RPMI7951 (cell line): ENCODE measurements at places on chromosomes 16 and 17. TPM values are rescaled to one million over a fixed set of nuclear protein-coding genes. Genes with fewer than 3 reads are reported as not detected.

DNA sequence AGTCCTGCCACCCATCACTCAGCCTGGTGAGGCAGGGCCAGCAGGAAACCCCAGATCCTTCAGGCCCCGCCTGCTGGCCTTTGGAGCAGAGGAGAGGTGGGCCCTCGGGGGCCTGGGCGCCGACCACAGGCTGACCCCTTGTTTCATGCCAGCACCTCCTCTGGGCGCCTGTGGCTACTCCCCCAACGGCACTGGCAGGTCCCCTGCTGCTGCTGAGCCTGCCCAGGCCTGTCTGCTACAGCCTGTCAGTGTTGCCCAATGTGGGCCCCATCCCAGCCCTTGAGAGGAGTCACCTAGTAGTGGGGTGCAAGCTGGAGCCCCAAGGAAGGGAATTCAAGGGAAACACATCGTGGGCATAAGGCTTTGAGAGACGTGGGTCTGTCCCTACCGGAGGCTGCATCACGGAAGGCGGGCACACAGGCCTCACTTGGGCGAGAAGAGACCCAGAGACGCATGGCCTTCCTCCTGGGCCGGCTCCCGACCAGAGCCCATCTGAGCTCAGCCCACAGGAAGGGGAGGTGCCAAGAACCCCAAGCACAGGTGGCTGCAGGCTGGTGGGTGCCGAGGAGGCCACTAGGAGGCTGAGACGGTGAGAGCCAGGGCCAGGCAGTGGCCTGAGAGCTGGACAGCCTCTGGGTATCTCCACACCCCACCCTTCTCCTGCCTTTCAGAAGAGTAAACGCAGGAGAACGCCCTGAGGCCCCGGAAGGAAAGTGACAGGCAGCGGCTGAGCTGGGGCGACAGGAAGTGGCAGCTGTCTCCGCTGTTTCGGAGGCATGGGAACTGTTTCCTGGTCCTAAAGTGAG lies 8.0 kb upstream of the FASN start:
- peak; percentile 75 for DNase-seq

DNA sequence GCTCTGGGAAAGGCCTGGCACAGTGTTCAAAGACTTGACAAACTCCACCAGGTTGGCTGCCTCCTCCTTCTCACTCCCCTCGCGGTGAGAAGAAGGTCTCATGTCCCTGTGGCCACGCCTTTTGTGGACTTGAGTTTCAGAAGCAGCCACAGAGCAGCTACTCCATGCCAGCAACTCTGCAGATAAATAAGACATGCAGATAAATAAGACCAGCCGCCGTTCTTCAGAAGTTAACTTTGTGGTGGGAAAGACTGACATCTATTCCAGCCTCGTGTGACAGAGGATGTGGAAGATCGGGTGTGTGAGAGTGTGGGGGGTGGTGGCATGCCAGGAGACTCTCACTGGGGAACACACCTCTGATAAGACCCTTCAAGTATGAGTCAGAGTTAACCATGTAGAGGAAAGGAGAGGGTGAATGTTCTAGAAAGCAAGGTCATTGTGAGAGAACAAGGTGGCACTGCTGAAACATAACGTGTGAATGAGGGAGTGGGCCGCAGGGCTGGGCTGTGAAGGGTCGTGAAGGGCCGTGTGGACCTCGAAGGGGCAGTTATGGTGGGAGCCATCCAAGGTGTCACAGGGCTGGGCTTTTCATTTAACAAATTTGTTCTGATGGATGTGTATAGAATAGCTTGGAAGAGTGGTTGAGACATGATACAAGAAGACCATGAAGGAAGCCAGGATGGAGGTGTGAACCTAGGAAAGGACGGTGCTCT lies 830 bp downstream of the SPACA3 start:
- no peak for DNase-seq

DNA sequence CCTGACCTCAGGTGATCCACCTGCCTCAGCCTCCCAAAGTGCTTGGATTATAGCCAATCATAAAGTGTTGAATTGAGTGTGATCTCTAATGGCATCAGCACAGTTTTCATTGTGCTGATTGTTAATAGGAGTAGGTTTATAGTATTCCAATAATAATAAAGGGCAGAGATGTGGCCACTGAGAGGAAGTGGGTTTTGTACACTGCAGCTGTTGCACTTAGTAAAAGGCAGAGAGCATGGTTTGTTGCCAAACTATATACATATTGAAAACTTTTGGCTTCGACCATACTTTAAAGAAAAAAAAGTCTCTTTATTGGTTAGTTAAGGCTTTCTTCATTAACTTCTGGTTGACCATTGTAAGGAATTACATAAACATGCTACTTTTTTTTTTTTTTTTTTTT lies 185.9 kb downstream of the CDK5R1 start:
- no peak for DNase-seq

DNA sequence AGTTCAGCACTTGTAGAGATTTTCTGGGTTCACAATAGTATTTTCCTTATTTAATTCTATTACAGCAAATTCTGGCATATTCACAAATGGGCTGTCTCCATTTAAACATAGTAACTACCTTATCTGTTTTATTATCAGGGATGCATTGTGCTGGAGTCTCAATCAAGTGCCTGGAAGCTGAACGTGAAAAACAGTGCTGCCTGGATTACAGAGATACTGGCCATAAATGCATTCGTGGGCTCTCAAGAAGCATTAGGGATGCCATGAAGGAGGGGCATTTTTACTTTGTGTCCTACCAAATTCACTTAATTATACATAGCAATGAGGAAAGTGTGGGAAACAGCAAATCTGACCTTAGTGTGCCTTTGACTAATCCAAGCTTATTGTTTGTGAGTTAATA lies 184.6 kb downstream of the ABCC12 start:
- no peak for DNase-seq

GRCh38 chr17:19372011-19372370 lies 6.3 kb upstream of the MAPK7 start:
- no peak for DNase-seq

DNA sequence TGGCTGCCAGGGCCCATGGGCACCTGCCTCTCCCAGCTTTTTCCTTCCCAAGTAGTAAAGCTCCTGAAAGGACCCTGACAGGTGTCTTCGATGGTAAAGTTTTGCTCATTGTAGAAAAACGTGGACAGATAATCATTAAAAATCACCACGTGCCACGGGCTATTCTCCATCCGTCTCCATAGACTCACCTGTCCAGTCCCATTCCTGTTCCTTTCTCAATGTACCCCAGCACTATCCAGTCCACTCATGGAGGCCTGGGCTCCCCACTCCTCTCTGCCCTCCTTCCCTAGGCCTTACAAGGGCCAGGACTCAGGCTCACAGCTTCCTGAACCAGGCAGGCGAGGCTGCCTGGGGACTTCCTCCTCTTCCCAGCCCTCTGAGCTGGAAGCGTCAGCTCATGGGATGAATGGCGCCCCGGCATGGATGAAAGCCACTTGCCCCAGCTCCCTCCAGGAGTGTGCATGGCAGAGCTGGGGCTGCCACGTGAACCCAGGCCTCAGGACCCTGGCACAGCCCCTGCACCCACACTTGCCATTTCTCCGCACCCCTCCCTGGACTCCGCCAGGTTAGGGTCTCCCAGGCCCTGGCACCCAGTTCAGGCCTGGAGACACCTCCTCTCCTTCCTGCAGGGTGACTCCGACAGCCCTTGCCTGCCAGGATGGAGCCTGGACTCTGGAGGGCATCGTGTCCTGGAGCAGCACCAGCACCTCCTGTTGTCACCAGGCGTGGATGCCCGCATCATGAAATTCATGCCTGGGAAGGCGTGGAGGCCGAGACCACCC lies 8.8 kb downstream of the CTRB1 start:
- no peak for DNase-seq

DNA sequence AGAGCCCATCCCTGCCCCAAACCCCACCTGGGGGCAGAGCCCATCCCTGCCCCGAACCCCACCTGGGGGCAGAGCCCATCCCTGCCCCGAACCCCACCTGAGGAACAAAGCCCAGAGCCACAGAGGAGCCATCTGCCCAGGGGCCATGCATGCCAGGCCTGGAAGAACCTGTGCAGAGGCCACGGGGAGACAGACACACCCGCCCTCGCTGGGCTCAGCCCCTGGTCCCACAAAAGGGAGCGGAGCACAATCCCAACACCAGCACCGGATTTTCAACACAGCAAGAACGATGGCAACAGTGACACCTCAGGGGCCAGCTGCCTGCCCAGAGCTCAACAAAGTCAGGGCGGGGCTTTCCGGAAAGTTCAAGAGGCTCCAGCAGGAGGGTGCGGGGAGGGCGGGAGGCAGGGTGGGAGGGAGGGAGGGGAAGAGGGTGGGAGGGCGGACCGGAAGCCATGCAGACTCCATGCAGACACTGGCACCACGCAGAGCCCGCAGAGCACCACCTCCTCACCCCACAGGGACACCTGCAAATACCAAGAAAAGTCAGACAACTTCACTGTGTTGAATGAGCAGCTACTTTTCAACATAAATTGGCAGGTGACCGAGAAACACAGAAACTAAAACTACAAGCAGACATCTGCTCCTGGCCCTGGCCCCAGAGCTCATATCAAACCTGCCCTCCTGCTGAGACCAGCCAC lies 27.9 kb upstream of the C16orf95 start:
- no peak for DNase-seq

- peak; percentile 41 for DNase-seq
Observed at GRCh38 chr17:27390540-27390939, 65.7 kb upstream of the KSR1 start.

DNA sequence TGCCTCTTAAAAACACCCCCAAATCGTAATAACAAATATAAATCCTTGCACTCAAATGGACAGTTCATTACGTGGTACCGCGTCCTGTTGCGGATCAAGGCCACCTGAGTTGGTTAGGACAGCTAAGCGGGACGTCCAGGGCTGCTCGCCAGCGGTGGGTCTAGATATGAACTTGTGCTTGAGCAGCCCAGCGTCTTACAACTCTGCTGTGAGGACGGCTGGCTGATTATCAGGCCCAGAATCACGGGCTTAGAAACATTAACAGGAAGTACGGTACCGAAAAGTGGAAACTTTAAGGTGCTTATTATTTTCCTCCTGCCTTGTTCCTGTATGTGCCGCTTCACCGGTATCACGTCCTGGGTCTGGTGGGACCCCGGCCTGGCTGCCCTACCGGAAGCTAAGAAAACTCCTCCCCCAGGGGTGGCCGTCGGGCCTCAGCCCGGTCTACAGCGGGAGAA lies 832 bp upstream of the SRRM2 start:
- no peak for DNase-seq

- no peak for DNase-seq
Observed at GRCh38 chr16:10883004-10883403, 6.0 kb downstream of the CIITA start.

DNA sequence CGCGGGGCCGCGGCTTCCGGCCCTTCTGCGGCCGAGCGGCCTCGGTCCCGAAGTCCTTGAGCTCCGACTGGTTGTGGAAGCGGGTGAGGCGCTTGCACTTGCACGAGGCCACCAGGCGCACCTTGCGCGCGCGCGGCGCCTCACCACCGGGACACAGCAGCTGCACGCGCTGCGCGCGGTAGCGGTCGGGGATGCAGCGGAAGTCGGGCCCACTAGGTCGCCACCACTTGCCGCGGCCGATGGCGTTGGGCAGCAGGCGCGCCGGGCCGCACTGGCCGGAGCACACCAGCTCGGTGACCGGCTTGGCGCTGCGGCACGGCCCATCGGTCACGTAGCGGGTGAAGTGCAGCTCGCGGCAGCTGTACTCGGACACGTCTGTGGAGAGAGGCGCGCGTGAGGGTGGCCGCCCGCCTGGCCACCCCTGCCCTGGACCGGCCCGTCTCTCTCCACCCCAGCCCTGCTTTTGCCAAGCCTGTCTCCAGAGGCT lies 3.2 kb downstream of the SOST start:
- peak; percentile 34 for DNase-seq

DNA sequence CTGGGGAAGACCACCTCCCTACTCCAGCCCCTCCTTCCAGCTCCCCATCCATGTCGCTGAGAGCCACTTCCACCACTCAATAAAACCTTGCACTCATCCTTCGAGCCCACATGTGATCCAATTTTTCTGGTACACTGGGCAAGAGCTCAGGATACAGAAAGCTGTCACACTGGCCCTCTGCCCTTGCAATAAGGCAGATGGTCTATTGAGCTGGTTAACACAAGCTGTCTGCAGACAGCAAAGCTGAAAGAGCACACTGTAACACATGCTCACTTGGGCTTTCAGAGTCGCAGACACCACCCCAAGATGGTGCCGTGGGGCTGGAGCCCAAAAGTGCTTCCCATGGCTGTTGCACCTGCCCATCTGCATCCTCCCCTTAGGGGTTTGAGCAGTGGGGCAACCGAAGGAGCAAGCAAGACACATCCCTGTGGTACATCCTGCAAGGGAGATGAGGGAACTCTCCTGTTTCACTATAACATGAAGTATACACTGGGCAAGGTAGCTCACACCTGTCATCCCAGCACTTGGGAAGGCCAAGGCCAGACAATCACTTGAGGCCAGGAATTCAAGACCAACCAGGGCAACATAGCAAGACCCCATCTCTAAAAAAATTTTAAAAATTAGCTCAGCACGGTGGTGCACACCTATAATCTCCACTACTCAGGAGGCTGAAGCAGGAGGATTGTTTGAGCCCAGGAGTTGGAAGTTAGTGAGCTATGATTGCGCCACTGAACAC lies 52.8 kb upstream of the C17orf78 start:
- DNase-seq = no peak

- DNase-seq = peak; percentile 88
Observed at GRCh38 chr17:71427801-71428200, 693.0 kb upstream of the SOX9 start.

DNA sequence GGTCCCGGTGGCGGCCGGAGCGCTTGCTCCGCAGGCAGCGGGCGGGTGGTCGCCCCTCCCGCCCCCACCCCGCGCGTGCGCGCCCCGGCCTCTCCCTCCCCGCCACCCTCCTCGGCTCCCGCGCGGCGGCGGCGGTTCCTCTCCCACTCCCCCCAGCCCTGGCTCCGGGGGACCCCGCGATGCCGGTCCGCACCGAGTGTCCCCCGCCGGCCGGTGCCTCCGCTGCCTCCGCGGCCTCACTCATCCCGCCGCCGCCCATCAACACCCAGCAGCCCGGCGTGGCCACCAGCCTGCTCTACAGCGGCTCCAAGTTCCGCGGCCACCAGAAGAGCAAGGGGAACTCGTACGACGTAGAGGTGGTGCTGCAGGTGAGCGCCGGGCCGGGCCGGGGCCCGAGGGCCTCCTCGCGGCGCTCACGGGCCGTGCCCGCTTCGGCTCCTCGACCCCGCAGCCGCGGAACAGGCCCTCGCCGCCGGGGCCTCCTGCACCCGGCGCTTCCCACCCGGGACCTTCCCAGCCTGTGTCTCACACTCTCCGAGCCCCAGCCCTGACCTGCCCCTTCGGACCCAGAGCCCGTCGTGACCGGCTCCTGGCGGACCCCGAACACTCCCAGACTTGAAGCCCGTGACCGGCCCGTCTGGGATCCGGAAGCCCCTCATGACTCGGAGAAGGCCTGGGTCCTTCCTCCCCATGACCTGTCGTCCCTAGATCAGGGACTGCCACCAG lies 490 bp downstream of the GID4 start:
- DNase-seq = peak; percentile 20

TMEM97 gene
- total RNA-seq = 23.1 and 27.9 TPM in 2 replicates

COL1A1 gene
- total RNA-seq = 239 and 259 TPM in 2 replicates

RPA1 gene
- 21.6 and 23.6 TPM in 2 replicates for total RNA-seq

PSKH1 gene
- total RNA-seq = 4.7 and 5.5 TPM in 2 replicates

TEN1 gene
- 12.6 and 16.5 TPM in 2 replicates for total RNA-seq

SLC7A5 gene
- total RNA-seq = 27.3 and 31.8 TPM in 2 replicates

SDR42E2 gene
- total RNA-seq = not detected in 2 replicates

CCL1 gene
- total RNA-seq = not detected in 2 replicates

FADS6 gene
- total RNA-seq = not detected in 2 replicates

C1QTNF8 gene
- total RNA-seq = not detected in 2 replicates

PRSS36 gene
- 1.1 and 2.6 TPM in 2 replicates for total RNA-seq

OMG gene
- total RNA-seq = not detected in 2 replicates

CCL11 gene
- total RNA-seq = not detected in 2 replicates

SGCA gene
- not detected in 2 replicates for total RNA-seq
